ENCODE measurements at places on chromosomes 1 and 21.

- no peak for DNase-seq
These were observed 107.4 kb downstream of the LMX1A start for GRCh38 chr1:165248969-165249571.

- DNase-seq = no peak
These were observed 14.9 kb downstream of the SELL start for GRCh38 chr1:169696273-169697100.

- no peak for DNase-seq
These were observed 124.9 kb upstream of the TNFSF4 start for GRCh38 chr1:173332026-173332425.

DNA sequence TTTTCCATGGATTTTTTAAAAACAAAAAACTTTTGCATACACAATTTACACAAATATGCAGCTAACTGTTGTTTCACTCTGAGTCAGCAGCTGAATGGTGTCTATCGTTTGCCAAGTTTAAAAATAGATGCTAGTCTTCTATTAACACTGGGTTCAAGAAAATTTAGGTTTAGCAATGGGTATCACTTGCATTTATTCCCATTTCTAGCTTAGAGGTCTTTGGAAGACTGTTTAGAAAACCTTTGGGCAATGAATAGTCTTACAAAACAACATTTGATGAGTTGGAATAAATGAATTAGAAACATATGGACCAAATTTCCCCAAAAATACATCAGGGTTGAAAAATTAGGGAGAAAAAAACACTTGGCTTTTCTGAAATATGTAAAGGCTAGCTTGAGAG is 165.8 kb downstream of the LYPLAL1 start:
- DNase-seq = no peak

- DNase-seq = no peak
These were observed 10.0 kb upstream of the KPRP start for GRCh38 chr1:152747831-152748230.

DNA sequence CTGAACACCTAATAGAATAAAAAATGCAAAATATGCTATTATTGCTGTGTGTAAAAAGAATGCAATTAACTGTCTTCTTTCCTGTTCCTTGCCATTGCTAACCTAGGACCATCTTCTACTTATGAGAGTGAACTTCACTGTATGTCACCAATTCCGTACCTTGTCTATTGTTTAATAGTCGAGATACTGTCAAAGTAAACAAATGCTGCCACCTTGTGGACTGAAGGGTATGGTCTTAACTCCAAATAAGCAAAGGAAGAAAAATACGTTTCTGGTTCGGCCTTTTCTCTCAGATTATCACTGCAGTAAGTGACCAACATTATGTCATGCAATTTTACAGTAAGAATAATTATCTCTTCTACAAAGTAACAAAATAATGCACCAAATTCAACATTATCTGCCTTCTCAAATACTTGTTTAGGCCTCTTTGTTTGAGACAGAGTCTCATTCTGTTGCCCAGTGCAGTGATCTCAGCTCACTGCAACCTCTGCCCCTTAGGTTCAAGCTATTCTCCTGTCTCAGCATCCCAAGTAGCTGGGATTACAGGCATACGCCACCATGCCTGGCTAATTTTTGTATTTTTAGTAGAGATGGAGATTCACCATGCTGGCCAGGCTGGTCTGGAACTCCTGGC is 133.4 kb downstream of the COP1 start:
- DNase-seq = no peak

GRCh38 chr1:89425056-89425455 is 61.2 kb downstream of the GBP6 start:
- no peak for DNase-seq

- no peak for DNase-seq
These were observed 15.6 kb upstream of the KCNJ15 start for GRCh38 chr21:38241029-38241740.

DNA sequence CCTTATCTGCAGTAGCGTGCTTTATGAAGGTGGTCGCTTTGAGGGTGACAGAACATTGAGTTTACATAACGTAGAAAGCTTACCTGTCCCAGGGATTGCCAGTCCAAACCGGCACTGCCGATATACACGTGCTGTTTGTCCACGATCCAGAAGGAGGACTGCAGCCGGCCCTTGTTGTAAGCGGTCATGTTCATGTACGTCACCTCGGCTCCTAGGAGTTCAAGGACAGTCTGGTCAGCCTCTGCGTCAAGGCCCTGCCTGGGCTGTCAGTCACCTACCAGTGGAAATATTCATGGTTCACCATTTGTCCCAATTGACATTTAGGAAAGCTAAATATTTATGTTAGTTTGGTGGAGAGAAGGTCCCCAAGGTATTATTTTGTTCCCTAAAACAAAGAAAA is 221.0 kb upstream of the MAP1LC3C start:
- no peak for DNase-seq

- DNase-seq = no peak
These were observed 9.5 kb downstream of the ZSWIM5 start for GRCh38 chr1:45196863-45197262.

DNA sequence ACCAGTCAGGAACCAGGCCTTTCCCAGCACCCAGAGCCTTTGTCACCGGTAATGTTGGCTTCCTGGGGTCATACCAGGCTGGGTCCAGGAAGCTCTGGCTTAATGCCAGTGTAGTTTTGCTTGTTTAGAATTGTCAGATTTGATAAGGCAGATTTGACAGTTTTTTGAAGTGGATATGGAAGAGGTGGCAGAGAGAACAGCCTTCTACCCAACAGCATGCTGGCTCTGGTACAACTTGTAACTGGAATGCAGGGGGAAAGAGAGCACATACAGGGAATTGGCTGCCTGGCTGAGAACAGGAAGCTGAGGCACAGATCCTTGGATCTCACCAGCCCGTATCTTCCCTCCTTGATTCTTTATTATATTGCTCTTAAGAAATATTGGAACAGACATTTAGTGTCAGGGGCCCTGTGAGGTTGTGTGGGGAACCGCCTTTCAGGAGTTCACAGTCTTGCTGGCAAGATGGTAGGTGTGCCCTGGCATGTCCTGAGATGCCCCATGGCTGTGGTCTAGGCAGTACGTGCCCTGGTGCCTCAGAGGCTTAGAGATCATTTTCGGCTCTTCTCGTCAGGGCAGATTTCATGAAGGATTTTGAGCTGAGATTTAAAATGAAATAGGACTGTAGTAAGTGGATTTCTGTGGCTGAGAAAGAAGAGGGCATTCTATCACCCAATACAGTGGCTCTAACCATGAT is 227.0 kb downstream of the PBX1 start:
- DNase-seq = no peak

GRCh38 chr1:15329104-15329820 is 80.4 kb upstream of the EFHD2 start:
- DNase-seq = no peak

DNA sequence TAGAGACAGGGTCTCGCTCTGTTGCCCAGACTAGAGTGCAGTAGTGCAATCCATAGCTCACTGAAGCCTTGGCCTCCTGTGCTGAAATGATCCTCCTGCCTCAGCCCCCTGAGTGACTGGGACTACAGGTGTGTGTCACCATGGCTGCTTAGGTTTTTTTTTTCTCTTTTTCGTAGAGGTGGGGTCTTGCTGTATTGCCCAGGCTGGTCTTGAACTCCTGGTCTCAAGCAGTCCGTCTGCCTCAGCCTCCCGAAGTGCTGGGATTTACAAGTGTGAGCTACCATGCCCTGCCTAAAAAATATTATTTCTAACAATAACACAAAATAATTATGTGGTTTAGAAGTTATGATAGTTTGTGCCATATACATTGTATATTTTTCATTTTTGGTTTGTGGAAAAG is 9.9 kb downstream of the CAMTA1 start:
- DNase-seq = no peak

- DNase-seq = no peak
These were observed 34.4 kb downstream of the WNT4 start for GRCh38 chr1:22108339-22109105.

DNA sequence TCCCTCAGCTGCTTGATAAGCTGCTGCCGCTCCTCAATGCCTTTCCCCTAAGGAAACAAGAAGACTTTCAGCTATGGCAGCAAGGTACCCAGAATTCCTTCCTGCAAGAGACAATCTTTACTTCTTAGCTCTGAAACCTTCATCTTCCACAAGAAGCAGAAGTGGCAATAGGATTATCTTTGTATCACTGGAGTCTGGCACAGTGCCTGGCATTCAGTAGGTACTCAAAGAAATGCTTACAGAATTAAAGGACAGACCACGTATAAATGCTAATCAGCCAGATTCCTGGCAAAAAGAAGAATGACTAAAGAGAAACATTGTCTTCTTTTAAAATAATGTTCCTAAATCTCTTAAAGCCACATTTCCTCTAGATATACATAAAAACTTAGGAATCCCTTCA is 43.7 kb downstream of the SLC27A3 start:
- no peak for DNase-seq

- no peak for DNase-seq
These were observed 89.7 kb upstream of the ERRFI1 start for GRCh38 chr1:8115769-8116167.

GRCh38 chr1:18339161-18339560 is 141.6 kb upstream of the KLHDC7A start:
- no peak for DNase-seq

DNA sequence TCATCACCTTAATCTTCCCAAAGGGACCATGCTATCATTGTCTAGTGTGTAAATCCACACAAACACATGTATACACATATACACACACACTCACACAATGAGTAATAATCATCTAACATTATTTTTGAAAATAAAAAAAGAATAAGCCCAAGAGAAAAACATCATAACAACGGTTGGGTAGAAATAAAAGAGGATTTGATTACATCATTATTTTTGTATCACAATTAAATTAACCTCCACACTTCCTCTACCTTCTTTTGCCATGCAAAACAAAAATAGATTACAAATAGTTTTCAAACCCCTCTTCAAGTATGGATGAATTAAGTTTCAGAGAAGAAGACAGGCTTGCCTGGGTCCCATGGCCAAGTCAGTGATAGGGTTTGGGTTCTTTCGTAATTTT is 238.1 kb downstream of the VAV3 start:
- DNase-seq = no peak

GRCh38 chr1:45304311-45305081 is 22.2 kb upstream of the HPDL start:
- no peak for DNase-seq

All from stimulated activated CD4-positive, alpha-beta T cell treated with anti-CD3 and anti-CD28 coated beads, Interleukin-1b, Interleukin-23, amount 100 ng/mL, for 1 hour (primary cell).